OCI-LY7 (cell line): ENCODE measurements at places on chromosomes 12 and 14. TPM values are rescaled to one million over a fixed set of nuclear protein-coding genes. Genes with fewer than 3 reads are reported as not detected.

Gene RPAP3
- 52.9 and 53.9 TPM in 2 replicates for total RNA-seq

Gene MUCL1
- not detected in 2 replicates for total RNA-seq

Gene PRIMA1
- total RNA-seq = not detected in 2 replicates

Gene PLCZ1
- total RNA-seq = not detected in 2 replicates

Gene KERA
- not detected in 2 replicates for total RNA-seq

Gene KRT75
- total RNA-seq = not detected in 2 replicates

Gene PIWIL1
- total RNA-seq = not detected in 2 replicates

Gene TAS2R43
- total RNA-seq = 3.0 and 3.1 TPM in 2 replicates

DNA sequence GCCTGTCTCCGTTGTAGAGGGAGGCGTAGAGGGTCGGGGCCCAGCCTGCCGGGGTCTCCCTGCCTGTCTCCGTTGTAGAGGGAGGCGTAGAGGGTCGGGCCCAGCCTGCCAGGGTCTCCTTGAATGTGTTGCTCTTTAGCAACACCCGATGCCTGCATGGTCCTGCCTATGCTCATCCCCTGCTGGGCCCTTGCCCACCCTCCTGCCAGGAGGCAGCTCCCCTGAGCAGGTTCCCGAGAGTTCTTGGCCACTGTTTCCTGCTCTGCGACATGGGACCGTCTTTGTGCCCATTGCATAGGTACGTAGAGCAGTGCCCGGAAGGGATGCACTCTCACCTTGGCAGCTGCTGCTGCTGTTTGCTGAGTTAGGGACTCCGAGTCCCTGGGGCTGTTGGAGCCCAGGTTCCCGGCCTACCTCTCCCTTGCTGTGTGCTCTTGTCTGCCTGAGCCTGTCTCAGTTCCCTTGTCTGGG, 3.3 kb downstream of the KIF26A start:
- DNase-seq = no peak

DNA sequence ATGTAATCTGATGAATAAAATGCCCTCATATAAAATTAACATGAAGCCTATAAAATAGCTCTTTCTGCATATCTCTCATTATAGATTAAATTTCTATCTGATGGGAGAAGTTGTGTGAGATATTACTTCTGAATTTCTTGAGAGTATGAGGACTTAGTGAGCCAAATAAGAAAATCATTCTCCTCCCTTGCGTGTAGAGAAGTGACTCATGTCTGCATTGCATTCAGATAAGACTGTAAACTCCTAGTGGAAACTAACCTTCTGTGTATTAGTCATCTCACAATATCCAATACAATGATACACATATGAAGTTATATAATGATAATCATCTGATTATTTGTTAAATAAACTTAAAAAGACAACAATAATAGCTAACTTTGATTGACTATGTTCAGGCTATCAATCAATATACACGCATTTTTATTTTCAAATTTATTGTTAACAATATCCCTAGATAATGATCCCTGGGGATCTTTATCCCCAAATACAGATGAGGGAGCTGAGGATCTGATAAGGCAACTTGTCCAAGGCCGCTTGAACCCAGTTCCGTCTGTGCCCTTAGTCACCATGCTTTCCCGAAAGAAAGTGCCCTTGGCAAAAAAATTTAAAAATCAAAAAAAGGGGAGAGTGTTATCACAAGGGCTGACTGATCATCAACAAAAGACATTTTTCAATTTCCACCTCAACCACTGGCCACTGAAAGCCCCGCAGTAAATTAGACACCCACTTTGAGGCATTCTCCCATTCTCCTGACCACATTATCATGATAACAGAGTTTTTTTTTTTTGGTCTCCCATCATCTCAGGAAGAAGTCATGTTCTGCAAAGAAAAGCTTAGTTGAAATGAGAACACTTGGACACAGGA, 189.2 kb upstream of the RASSF8 start:
- no peak for DNase-seq

- DNase-seq = no peak
Measured at GRCh38 chr14:35112641-35113040, 9.1 kb downstream of the PPP2R3C start.

- no peak for DNase-seq
Measured at GRCh38 chr14:55306938-55307589, 35.8 kb downstream of the FBXO34 start.

GRCh38 chr12:64304571-64304970, 82.5 kb upstream of the KICS2 start:
- DNase-seq = no peak

- peak; percentile 63 for DNase-seq
Measured at GRCh38 chr14:83463500-83464098, 1929.9 kb upstream of the SEL1L start.

DNA sequence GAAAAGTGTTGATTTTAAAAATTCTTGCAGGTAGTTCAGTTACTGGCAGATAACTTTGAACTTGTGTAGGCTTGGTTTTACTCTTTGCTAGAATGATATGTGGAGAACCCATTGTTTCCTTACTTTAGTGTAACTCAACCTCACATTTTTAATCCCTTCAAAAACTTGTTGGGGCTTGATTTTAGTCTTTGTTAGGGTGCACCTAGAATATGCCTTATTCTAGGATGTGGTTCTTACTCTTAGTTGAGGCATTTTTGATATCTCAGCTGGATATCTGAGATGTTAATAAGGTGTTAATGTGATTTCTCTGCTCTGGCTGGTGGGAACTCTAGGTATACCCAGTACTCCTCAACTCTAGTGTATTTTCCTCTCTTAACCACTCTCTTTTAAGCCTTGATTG, 10.0 kb downstream of the MNAT1 start:
- DNase-seq = no peak

- DNase-seq = no peak
Measured at GRCh38 chr14:83520837-83521236, 1987.2 kb upstream of the SEL1L start.

- DNase-seq = peak; percentile 7
Measured at GRCh38 chr12:46933947-46934346, 108.2 kb upstream of the SLC38A4 start.

DNA sequence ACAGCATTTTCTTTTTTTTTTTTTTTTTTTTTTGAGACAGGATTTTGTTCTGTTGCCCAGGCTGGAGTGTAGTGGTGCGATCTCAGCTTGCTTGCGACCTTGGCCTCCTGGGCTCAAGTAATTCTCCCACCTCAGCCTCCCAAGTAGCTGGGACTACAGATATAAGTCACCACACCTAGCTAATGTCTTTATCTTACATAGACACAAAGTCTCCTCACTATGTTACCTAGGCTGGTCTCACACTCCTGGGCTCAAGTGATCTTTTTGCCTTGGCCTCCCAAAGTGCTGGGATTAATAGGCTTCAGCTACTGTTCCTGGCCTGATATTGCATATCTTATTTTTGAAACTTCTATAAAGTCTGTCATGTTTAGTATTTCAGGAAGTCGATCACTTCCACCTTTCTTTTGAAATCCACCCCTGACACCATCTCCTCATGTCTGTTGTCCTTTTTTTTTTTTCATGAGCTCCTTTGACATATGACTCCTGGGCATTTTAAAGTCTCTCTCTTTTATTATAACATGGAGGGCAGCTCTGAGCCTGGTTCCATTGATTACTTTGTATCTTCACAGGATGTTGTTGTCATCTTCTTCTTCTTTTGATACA, 5.9 kb upstream of the A2ML1 start:
- no peak for DNase-seq

DNA sequence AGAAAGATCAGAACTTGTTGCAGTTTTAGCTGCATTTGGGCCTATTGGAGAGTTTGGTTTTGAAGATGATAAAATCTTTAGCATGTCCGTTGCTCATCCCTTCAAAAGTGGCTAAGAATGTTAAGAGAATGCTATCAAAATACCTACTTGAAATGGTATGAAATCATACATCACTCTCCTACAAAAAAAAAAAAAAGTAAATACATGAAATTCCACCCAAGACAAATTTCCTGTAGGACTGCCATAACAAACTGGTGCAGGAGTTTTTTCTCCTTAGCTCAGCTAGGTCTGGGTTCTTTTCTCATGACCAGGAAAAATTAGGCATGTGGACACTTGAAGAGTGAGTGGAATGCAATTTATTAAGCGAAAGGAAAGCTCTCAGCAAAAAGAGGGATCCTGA, 15.9 kb upstream of the FAR2 start:
- no peak for DNase-seq

GRCh38 chr12:18148961-18149360, 59.0 kb upstream of the RERGL start:
- DNase-seq = no peak
